ENCODE measurements at places on chromosomes 12 and 14.

- peak; percentile 69 for DNase-seq
Measured at GRCh38 chr12:109115758-109116610, at the start of gene ACACB. TSS of gene ACACB (plus strand) at chr12:109116587. CDS start at chr12:109139406, 22,819 bp downstream.

- no peak for DNase-seq
Measured at GRCh38 chr14:22177870-22178269, 411.2 kb downstream of the DAD1 start.

DNA sequence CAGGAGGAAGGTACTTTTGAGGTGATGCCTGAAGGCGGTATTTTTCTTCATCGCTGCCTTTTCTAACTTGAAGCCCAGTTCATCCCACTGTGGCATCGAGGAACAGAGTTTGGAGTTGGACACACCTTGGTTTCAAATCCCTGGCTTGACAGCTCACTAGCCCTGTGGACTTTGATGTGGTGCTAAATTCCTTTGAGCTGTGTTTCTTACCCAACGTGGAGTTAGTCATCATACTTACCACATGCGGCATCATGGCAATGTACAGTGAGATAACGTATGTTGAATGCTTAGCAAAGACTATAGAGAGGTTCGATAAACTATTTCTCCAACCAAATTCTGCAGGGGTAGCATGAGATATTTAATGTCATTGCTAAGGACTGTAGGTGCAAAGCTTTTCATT is 3.4 kb downstream of the PLEKHG3 start:
- peak; percentile 97 for DNase-seq

- DNase-seq = no peak
Measured at GRCh38 chr12:95130096-95130495, 56.7 kb upstream of the NR2C1 start.

DNA sequence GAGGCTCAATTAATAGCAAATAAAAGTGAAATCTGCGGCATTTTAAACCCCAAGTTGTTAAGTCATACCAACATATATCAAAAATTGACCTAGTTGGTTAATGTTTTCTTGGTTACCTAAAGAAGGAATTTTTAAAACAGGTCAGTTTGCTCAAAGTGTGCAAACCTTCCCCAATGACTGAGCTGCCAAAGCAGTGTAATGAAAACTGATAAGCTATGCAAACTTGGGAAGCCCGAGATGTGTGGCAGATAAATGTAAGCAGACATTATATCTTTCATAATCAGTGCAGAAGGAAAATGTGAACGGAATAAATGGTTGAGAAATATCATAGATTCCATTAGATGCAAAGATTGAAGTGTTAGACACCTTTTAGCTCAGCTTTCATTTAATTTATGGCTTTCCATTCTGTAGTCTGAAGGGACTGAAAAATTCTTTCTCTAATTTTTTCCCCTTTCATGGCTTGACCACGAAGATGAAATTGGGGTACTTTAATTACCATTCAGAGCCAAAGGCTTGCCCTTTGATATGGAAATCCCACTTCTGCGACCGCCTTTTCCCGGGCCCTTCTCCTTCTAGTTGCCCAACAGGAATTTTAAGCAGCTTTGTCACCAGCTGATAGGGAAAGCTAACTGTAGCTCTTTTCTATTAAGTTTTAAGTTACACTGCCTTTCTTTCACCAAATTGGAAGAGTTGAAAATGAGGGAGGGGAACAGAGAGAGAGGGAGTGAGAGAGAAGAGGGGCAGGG is 306.6 kb upstream of the SOX5 start:
- DNase-seq = no peak

DNA sequence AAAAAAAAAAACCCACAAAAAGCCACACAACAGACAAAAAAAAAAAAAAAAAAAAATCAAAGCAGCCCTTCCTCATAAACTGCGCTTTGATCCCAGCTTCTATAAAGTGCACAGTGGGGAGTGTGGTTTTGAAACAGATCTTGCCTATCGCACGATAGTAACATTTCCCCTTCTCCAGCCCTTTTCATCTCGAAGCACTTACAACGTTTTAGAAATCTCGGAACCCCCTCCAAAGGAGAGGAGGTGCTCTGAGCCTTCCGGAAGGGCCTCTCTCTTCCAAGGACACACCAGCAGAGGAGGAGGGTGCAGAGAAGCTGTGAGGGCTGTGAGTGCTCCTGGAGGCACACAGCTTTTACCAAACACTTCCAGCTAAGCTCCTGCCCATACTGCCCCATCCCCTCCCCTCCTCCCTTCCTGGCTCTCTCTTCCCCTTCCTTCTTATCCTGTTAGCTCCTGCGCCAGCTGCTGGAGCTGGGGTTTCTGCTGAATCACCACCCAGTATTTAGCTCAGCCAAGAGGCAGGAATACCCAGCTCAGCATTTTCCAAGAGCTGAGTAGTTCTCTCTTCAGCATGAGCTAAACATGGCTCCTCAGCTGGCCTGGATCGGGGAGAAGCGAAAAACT is 28.4 kb downstream of the SLC7A8 start:
- DNase-seq = peak; percentile 91

GRCh38 chr12:123607756-123608155 is 5.9 kb downstream of the DDX55 start:
- DNase-seq = no peak

- no peak for DNase-seq
Measured at GRCh38 chr12:24898185-24898584, 50.7 kb downstream of the BCAT1 start.

DNA sequence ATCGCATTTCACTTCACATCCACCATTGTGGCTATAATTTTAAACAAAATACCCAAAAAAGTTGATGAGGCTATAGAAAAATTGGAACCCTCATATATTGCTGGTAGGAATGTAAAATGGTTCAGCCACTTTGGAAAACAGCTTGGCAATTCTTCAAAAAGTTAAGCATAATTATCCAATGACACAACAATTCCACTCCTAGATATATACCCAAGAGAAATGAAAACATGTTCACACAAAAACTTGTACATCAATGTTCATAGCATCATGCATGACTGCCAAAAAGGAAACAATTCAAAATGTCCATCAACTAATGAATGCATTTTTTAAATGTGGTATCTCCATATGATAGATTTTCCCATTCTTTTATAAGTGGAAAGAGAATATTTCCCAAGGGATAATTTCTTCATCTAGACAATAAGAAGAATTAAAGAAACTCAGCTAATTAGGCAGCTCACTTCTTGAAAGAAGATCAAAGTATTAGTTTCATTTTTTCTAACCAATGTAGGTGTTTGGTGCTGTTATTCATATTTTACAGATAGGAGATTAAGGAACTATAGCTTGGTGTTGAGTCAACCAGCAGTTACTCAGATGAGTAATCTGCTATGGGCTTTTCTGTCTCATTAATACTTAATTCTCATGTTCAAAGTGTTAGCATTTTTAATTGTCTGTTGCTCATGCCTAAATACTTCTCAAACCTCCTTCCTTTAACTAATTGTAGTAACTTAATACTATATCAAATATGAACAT is 32.8 kb downstream of the YEATS4 start:
- no peak for DNase-seq

GRCh38 chr12:11584221-11584855 is 65.1 kb upstream of the ETV6 start:
- DNase-seq = no peak

DNA sequence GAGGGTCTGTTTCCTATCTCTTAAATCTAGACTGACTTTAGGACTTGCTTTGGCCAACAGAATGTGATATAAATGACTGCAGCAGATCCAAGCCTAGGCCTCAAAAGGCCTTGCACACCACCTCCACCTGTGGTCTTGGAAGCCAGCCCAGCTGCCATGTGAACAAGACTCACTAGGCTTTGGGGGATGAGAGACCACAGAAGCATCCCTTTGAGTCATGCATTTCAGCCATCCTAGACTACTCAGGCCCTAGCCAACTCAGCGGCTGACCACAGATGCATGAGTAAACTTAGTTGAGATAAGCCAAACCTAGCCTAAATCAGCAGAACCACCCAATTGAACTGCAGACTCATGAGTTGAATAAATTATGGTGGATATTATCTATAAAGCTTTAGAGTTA is 87.7 kb downstream of the KCNH5 start:
- no peak for DNase-seq

- DNase-seq = no peak
Measured at GRCh38 chr14:36646664-36647416, 14.8 kb upstream of the PAX9 start.

DNA sequence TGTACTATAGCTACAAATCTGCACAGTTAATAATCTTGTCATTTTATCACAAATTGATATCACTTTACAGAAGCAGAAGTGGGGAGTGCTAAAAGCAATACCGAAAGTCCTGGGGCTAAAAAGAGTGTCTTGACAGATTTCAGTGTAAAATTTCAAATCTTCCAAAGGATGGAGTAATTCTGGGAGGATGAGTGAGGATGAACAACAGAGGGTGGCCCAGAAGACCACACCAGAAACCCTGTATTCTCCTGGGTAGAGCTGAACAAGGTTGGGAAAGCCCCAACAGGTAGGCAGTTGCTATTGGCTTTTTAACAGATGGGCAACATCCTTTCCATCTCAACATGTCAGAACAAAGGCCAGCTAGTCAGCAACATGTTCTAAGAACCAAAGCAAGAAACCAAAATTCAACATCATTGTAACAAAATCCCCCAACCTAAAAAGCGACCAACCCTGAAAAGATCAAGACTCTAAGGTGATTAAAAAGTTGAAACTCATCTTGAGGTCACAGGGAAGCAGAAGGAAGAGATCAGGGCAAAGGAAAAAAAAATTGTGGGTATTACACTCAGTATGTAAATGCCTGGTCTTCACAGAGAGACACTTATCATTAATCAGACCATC is 38.8 kb downstream of the CBX5 start:
- no peak for DNase-seq

DNA sequence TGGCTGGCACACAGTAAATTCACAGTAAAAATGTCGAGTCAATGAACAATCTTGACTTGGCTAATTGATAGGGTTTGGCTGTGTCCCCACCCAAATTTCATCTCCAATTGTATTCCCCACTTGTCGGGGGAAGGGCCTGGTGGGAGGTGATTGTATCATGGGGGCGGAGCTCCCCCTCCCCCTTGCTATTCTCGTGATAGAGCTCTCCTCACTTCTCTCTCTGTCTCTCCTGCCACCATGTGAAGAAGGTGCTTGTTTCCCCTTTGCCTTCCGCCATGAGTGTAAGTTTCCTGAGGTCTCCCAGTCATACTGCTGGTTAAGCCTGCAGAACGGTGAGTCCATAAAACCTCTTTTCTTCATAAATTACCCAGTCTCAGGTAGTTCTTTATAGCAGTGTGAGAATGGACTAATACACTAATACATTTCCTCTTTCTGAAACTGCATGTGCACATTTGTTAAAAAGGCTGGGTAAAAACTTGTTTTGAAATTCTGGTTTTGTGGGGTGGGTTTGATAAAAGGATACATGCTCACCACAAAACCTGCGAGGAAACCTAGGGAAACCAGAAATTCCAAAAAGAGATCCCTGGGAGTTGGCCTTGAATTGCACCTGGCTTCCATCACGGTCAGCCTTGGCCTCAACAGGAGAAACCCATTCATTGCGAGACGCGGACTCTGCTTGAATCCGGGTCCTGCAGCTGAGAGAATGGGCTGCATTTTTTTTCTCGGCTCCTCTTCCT is 16.2 kb upstream of the MYL2 start:
- no peak for DNase-seq

GRCh38 chr12:65282840-65283239 is 4.4 kb downstream of the MSRB3 start:
- DNase-seq = peak; percentile 6

GRCh38 chr12:106767206-106767605 is 7.3 kb upstream of the RIC8B start:
- no peak for DNase-seq

DNA sequence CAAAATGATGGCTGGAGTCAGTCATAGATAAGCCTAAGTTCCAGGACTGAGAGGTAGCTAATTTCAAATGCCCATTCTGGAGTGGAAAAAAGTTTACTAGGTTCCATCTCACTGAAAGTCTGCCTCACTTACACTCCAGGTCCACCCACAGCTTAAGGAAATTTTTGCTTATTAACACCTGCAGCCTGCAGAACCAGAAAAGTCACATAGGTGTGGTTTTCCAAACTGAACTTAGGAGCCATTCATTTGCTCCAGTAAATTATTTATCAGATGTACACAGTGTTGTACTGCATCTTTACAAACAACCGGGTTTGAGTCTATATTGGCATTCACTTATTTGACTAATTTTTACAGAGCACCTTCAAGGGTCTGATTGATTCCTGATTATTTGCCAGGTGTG is 157.4 kb upstream of the ARID2 start:
- no peak for DNase-seq

DNA sequence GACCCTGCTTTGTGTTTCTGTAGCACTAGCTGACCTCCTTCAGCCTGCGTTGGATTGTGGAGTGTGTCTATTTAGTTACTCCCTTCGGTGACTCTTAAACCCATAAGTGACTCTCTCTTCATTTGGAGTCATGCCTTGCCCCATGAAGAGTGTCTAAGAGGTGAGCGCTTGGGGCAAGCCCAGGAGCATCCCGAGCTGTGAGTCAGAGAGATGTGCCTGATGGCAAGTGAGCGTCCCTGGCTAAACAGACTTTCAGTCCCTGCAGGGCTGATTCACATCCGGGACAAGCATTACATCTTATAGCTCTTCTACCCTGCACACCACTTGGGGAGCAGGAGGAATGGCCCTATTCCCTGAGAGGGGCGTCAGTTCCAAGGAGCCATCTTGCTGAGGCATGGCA is 24.3 kb upstream of the ATF1 start:
- DNase-seq = no peak

- DNase-seq = no peak
Measured at GRCh38 chr12:131239384-131240094, 285.8 kb downstream of the ADGRD1 start.

DNA sequence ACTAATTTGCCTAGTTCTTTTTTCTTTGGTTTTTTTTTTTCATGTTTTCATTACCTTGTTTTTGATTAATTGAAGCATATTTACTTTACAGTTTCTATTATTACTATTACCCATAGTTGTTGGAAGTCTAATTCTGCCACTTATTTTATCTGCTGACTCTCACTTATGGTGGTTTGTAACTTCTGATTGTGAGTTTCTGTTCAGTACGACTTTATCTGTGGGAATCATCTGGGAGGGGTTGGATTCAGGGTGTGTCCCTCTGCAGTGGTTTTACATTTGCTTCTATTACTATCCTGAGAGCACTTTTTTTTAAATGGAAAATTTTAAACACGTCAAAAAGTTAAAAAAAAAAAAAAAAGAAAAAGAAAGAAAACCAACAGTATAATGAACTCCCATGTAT is 26.4 kb upstream of the SOS2 start:
- DNase-seq = no peak

- no peak for DNase-seq
Measured at GRCh38 chr12:39125566-39125965, 220.2 kb upstream of the CPNE8 start.

- DNase-seq = no peak
Measured at GRCh38 chr14:93171376-93171775, 13.3 kb downstream of the MOAP1 start.

All from SW480 (cell line).